ENCODE measurements at places on chromosomes 6 and 20. TPM values are rescaled to one million over a fixed set of nuclear protein-coding genes. Genes with fewer than 3 reads are reported as not detected.

GRCh38 chr20:61841966-61842365 lies 223.7 kb downstream of the TAF4 start:
- no peak for DNase-seq
- no peaks in the 10 kb centered on the region for H3K27me3 ChIP-seq
- H3K4me1 ChIP-seq, result no peaks in the 10 kb centered on the region

DNA sequence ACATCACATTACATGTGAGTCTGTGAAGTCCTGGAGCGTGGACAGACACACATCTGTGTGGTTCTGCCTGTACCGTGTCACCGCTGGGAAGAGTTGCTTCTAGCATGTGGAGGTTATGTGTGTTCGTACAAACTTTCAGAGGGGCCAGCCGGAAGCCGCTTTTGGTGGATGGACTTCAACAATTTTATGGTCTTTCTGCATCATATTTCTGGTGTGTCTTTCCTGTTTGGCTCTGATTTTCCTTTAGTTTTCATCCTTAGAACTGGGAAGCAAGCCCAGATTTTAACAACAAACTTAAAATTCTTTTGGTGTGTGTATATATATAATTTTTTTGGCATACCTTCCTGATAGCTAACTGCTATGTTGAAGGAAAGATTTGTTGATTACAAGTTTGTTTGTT lies 71.2 kb downstream of the TIAM2 start:
- no peak overlapping the region for H3K4me3 ChIP-seq
- no peak overlapping the region for H3K27ac ChIP-seq
- no peaks in the 10 kb centered on the region for H3K36me3 ChIP-seq
- DNase-seq, result no peak
- no peaks in the 10 kb centered on the region for H3K27me3 ChIP-seq

- H3K27me3 ChIP-seq, result no peaks in the 10 kb centered on the region
- no peak overlapping the region for H3K4me3 ChIP-seq
- no peak overlapping the region for H3K27ac ChIP-seq
- peaks cover 4% of the 10 kb centered on the region for H3K4me1 ChIP-seq
- peaks cover 24% of the 10 kb centered on the region for H3K36me3 ChIP-seq
Measured at GRCh38 chr20:57657535-57658446, 37.6 kb upstream of the ZBP1 start.

The MEP1A gene
- not detected for total RNA-seq

The CAGE1 gene
- total RNA-seq, result not detected
